ENCODE measurements at places on chromosomes 2 and 18. TPM values are rescaled to one million over a fixed set of nuclear protein-coding genes. Genes with fewer than 3 reads are reported as not detected.
A peak's percentile ranks its signal among the peaks of the same experiment; 100 is the strongest.

Gene MYO5B
- 7.2 TPM for total RNA-seq

Gene ZAP70
- total RNA-seq, result 0.73 TPM

Gene CCDC148
- 2.4 TPM for total RNA-seq

Gene B3GNT7
- 1.7 TPM for total RNA-seq

Gene MORN2
- 18.0 TPM for total RNA-seq

Gene TFPI
- total RNA-seq, result 52.9 TPM

Gene C2orf80
- not detected for total RNA-seq

Gene NOL4
- 1.9 TPM for total RNA-seq

DNA sequence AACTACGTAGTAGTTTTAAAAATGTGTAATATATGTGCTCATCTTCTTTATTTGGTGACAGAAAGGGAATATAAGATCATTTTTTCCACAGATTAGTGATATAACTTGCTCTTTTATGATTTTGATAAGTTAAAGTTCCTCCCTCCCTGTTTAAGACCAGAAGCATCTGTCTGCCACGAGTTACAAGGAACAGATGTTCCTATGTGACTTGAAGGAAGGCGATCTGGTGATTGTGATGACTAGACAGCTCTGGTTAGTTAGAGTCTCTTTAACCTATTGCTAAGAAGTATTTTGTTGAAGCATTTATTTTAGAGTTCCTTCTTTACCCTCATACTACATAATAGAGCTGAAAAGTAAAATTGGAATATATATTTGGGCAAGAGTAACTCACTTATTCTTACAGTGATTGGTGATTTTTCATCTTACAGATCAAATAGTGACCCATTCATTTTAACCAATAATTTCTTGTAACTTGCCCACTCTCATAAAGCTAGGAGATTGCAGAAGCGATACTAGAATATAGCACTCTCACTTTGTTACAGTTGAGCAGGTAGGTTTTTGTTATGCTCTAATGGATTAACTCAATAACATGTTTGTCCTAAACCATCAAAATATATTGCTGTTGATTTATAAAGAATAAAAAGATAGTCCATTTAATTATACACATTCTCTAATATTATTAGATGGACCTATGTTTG lies 218.7 kb downstream of the SLC4A10 start:
- no peak for DNase-seq

DNA sequence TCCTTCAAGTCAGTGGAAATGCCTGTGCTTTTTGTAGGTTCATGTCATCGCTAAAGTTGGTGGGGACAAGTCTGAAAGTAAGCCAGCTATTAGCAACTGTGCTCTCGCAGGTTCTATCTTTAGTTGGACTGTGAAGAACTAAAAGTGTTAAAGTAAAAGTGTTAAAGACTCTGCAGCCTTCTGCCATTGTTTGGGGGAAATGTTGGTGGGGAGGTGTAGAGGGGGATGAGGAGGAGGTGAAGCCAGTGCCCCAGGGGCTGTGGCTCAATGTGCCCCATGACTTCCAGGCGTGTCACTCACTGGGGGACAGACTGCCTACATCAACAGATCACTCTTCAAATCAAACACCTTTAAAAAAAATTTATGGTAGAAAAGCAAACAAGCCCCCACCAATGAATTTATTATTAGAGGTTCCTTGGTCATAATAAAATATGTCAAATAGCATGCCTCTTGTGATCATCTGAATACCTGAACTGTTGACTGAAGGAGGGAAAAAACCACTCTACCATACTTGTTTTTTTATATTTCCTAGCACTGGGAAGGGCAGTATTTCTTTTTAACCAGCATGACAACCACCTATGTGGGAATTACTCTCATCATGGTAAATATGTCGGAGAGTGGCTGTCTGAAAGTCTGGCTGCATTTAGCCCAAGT lies 19.3 kb downstream of the TGFA start:
- DNase-seq, result no peak

DNA sequence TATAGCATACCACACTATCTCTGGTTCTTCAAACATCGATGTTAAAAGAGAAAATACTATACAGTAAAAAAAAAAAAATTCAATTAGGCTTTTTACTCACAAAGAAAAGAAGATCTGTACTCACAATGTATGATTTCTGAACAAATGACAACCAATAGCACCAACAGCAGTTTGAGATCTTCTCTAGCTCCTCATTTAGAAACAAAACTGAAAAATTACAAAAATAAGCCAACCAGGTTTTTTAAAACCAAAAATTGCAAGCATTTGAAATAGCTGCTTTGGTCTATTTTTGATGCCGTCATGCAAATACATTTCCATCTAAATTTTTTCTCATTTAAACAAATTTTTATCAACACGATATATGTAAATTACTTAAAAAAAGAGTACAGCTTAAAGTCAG lies 34.3 kb upstream of the RALBP1 start:
- DNase-seq, result no peak

DNA sequence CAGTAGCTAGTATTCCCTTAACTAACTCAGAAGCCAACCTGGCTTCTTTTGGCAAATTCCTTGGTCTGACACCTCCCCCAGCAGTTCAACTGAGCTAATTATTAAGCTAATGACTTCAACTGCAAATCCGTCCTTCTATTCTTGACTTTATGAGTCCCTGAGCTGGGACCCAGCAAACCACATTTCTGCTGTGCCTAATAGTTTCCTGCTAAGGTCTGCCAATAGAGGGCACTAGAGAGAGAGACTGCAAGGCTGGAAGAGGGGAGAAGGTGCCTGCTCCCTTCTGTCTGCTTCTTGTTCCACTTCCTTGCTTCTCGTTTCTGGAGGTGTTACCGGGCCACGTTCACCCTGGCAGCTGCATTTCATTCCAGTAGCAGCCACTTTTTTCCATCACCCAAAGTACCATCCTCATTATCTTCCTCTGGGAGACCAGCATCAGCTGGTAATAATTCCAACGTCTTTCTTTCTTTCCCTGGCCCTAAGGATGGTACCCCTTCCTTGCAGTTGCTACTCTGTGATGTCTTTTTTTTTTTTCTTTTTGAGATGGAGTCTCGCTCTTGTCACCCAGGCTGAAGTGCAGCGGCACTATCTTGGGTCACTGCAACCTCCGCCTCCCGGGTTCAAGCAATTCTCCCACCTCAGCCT lies 352.0 kb downstream of the TNS1 start:
- DNase-seq, result peak; percentile 22

- DNase-seq, result no peak
Measured at GRCh38 chr2:467892-468647, 180.2 kb upstream of the ALKAL2 start.

DNA sequence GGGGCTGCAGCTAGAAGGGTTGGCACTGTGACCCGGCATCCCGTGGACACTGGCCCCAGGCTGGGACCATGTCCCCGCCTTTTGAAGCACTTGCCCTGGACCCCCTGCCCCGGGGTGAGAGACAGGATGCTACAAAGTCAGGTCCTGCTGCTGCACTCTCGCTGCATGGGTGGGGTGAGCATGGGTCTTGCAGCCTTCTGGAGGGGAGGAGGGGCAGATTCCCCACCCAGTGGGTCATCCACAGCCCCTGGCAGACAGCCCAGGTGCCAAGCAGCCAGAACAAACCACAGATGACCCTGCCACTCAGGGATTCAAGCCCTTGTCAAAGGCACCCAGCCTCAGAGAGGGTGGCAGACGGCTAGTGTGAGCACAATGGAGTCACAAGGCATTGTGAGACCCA lies 5.7 kb upstream of the NMUR1 start:
- no peak for DNase-seq

GRCh38 chr2:44651974-44652373 lies 289.5 kb upstream of the SIX3 start:
- no peak for DNase-seq

GRCh38 chr2:238325694-238326093 lies 5.4 kb downstream of the TRAF3IP1 start:
- no peak for DNase-seq

DNA sequence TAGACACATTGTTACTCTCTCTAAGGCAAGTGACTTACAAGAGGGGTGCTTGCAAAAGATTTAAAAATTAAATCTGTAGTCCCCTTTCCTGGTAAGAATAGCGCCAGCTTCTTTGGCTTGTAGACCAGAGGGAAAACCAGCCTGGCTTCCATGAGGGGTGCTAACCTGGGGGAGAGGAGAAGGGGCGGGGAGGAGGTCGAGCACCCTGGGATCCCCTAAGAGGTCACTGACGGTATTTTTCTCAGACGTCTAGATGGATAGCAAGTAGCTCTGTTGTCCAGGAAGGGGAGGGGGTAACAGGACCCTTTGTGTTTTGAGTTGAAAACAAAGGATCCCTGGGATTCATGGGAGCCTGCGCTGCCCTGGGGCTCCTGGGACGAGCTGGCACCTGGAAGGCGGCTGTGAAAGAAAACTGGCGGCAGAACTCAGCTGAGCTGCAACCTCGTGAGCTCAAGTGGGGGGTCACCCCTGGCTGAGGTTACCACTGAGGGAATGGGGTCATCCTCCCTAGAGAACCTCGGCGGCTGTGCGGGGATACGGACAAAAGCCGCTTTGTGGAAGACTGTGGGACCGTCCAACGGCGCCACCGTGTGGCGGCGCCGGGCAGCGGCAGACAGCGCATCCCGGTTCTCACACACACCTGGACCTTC lies 37.8 kb upstream of the MRPL19 start:
- DNase-seq, result no peak

- peak; percentile 30 for DNase-seq
Measured at GRCh38 chr18:42296723-42297122, 341.7 kb downstream of the PIK3C3 start.

- no peak for DNase-seq
Measured at GRCh38 chr2:190470256-190470826, 62.2 kb downstream of the MFSD6 start.

GRCh38 chr2:273333-273732 lies 8.6 kb downstream of the ACP1 start:
- no peak for DNase-seq

- DNase-seq, result peak; percentile 90
Measured at GRCh38 chr2:69770193-69770702, 28.3 kb downstream of the ANXA4 start.

DNA sequence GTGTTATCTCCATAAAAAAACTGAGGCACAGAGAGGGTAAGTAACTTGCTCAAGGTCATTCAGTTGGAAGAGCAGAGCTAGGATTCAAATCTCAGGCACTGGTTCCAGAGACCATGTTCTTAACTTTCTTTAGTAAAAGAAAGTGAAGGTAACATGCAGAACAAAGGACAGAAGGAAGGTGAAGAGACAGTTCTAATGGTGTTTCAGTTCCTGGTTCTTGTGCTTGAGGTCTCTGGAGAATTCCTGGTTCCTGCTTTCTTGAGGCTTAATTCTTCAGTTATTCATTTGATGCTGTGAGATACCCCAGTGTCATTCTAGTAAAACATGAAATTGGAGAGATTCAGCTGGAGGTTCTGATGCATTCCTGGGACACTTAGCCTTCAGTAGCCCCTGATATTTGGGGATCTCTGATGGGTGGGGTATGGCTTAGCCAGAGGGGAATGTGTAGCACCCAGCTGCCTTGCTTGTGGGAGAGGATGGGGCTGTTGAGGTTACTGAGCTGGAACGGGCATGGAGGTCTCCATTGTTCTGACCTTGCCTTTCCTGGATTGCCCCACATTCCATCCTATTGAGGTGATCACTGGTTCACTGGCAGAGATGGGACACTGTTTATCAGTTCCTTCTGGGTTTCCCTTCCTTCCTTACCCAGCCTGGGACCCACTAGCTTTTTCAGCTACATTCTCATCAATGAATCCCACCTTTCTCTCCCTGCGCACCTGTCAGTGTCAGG lies 46.8 kb downstream of the SEMA4F start:
- no peak for DNase-seq

DNA sequence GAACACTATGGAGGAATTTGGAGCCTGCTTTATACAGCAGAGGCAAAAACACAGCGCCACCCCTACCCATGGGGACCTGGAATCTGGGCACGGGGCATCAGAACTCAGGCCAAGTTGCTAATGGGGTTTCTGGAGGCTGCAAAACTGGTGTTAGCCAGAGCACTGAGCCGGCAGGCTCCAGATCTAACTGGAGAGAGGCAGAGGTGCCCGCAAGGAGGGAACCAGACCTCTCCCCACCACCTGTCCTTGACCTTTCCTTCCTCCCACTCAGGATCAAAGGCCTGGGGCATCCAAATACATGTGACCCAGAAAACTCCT lies 126.6 kb downstream of the TNS1 start:
- DNase-seq, result no peak

DNA sequence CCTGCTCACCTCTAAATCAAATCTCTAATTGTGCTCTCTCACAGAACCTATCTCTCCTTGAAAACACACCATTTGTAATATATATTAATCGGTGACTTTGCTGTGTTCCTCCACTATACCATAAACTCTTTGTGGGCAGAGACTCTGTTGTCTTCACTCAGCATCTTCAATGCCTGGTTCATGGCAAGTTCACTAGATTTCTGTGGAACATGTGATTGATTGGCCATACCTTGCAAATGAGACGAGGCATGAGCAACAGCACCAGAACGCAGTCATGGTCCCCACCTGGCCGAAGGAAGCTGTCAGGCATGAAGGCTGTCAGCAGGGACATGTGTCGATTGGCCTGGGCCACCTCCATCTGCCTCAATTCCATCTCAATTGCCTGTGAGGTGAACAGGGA lies 11.6 kb downstream of the DCTN1 start:
- no peak for DNase-seq

- DNase-seq, result no peak
Measured at GRCh38 chr18:41829647-41830516, 125.2 kb upstream of the PIK3C3 start.

DNA sequence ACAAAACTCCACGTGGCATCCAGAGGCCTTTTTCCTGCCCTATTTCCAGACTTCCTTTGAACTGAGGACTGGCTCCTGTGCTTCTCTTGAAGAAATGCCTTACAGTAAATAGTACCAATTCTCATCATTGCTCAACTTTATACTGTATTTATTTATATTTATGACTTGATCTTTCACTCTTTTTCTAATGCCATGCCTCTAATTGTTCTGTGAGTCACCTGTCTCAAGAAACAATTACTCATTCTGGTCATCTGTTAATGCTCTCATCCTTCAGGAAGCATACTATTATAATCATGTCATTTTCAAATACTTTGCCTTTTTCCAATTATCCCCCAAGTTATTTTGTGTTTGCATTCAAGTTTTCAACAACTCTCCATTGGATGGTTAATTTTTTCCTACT lies 85.9 kb downstream of the DCDC2C start:
- no peak for DNase-seq

DNA sequence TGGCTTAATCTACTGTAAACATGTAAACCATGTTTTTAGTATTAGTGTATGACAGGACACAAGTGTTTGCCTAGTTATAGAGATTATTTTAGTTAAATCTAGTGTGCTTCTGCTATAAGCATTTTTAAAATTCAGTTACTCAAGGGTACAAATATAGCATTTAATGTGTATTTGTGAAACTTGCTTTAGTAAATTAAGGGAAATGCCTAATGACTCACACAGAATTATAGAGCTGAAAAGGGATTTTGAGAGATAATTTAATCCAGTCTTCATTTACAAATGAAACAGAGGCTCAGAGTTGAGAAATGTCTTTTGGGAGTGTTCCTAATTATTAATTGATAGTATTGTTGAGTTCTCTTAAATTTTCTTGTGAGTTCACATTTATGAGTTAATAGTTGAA lies 8.2 kb downstream of the ACTR3 start:
- no peak for DNase-seq

DNA sequence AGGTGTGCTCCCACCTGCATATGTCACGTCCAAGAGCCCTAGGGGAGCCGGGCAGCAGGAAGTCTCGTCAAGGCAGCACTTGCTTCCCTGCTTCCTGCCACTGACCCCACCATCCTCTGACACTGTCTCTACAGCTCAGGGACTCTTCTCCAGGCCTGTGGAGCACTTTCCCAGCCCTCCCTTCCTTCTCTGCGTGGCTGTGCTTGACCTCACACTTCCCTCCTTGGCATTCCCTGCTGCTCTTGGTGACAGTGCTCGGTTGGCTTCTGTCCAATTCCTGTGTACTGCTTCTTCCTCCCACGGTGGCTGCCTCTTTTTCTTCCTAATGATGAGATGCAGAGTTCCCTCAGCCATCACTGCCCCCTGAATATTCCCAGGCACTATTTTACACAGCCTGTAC lies 2.8 kb downstream of the CIDEA start:
- DNase-seq, result no peak
